Stimulated activated CD4-positive, alpha-beta T cell treated with anti-CD3 and anti-CD28 coated beads, Interleukin-15, amount 100 ng/mL, for 1 hour (primary cell): ENCODE measurements at places on chromosomes 4 and X.

GRCh38 chr4:76078033-76078613 lies 3.6 kb downstream of the ART3 start:
- no peak for DNase-seq

DNA sequence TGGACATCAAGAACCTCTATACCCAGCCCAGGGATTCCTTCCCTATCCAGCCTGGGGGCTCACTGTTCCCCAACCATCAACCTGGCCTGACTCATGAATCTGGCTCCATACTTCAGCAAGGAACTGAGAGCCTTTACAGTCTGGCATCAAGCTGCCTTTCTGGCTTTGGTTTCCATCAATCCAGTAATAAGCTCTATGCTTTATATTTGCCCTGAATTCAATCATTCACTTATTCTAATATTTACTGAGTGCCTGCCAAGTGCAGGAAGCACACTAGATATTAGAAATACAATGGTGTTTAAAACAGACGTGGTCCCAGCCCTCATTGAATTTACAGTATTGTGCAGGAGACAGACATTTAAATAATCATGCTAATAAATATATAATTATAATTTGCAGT lies 114.8 kb upstream of the PLAC1 start:
- DNase-seq = no peak

DNA sequence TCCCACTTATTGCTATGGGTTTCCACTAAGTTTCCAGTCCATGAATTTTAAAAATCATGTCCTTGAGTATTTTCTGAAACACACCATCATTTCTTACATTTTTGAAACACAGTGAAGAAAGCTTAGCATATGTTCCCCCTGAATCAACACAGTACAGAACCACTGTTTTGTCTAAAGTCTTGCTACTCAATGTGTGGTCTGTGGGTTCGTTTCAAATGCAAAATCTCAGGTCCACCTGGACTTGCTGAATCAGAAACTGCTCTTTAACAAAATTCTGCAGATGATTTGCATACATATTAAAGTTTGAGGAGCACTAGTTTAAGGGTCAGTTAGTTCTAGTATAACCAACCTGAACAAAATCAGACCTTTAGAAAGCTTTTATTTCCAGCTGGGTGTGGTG lies 60.4 kb downstream of the SUPT20HL2 start:
- DNase-seq = no peak

DNA sequence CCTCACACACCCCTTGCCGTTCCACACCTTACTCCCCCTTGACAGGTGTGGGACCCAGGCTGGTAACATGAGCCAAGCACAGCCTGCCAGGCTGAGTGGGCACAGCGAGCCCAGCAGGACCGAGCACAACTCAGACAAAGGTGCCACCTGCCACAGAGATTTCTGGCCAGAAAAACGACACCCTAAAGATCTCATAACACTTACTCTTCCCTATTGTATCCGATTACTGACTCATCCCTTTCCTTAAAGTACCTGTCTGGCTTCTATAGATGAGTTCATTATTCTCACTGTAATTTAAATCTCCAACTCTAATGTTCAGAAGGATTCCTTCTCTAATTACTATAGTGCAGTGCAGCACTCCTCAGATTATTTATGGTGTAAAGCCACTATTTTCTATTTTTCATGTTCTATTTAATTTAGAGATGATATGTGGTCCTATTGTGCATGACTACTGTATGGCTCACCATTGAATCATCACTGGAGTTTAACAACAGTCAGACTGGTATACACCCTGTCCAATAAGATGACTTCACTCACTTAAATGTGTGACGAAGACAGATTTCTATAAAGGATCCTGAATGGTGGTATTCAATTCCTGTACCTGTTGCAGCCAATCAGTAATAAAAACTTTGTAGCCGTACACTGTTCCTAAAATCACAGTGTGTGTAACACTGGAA lies 7.6 kb upstream of the SYTL5 start:
- DNase-seq = no peak

- DNase-seq = no peak
Measured at GRCh38 chrX:150464001-150464400, 100.9 kb downstream of the MAMLD1 start.

- no peak for DNase-seq
Measured at GRCh38 chrX:108138814-108139702, 47.5 kb downstream of the ATG4A start.

DNA sequence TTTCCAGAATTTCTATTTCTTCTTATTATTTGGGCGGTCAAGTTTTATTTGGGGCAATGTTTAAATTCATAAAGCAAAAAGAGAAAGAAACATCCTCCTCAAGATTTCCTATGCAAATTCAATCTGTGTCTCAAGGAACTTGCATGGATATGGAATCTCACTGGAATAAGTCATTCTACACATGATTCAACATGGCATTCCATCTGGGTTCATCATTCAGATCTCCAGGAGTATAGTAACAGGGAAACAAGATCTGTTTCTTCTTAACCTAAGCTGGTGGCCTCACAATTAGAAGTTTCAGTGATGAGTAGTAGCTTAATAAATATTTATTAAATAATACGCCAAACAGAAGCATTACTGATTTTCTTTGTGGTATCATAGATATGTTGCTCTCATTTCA lies 19.8 kb downstream of the KLHL34 start:
- no peak for DNase-seq

GRCh38 chr4:189050643-189051042 lies 890.0 kb upstream of the FRG1 start:
- no peak for DNase-seq

DNA sequence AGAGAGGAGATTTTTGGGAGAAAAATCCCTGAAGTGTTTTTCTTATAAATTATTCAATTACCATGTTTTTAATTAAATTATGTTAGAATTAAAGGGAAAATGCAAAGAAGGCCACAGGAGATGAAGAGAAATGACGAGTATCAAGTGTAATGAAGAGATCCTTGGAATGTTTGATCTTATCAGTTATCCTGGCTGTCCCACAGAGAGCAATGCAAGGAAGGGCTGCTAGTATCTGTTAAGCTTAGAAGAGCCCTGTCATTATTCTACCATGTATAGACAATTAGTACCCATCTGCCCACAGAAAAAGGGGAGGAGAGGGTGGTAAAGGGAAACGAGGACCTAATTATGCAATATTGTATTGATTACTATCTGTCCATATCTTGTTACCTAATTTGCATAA lies 257.1 kb downstream of the BANK1 start:
- DNase-seq = no peak

- DNase-seq = no peak
Measured at GRCh38 chr4:32697281-32697814, 1977.2 kb downstream of the PCDH7 start.

- DNase-seq = no peak
Measured at GRCh38 chrX:105564501-105564900, 257.8 kb upstream of the NRK start.

DNA sequence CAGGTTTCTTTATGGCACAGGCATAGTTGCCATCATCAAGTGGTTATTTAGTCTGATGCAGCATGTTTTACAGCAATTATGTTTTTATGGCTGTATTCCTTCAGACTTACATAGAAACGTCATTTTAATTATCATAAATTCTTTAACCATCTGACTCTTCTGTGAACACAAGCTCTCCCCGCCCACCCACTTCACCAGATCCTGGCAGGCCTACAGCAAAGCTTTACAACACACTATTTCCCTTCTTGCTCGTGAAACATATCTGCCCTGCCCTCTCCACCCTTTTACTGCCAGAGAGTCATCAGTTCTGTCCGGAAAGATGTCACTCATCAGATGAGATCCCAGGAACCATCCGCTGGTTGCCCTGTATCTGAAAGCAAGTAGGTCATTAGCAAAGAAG lies 120.5 kb downstream of the HS6ST2 start:
- no peak for DNase-seq

DNA sequence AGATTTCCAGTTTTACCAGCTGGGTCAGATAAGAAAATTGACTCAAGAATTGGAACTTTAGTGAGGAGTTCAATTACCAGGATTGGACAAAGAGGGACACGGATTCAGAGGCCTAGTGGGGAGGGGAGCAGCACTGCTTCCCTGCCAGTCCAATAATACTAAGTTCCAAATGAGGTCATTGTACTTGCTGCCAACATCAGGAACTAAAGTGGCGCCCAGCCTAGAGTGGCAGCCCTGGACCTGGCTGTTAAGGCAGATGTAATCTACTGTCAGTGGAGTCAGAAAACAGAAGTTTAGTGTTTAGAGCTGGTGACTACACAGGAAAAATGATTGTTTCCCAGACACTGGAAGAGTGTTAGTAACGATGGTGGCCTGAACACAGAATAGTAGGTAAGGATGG lies 42.7 kb upstream of the RAPGEF2 start:
- DNase-seq = no peak

GRCh38 chrX:153485396-153486080 lies 9.2 kb upstream of the BGN start:
- DNase-seq = no peak

GRCh38 chr4:24475756-24476155 lies 108.6 kb downstream of the DHX15 start:
- DNase-seq = no peak

- no peak for DNase-seq
Measured at GRCh38 chr4:151841107-151841506, 80.3 kb upstream of the GATB start.

GRCh38 chr4:7326693-7327340 lies 107.9 kb downstream of the PSAPL1 start:
- no peak for DNase-seq

DNA sequence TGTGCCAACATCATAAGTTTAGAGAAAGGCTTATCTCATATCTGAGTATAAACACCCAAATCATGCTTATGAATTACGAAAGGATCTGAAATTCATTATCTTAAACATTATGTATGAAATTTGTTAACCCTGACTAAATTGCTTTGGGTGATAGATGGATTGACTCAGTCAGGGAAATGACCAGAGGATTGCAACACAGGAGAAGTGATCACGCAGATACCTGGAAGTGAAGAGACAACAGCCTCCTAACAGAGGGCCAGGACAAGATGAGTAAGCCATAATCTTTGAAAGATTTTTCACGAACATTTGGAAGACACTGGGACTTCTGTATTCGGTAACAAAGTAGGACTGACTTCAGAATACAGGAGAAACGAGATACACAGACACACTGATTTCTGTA lies 363.4 kb downstream of the DMD start:
- no peak for DNase-seq

- DNase-seq = no peak
Measured at GRCh38 chr4:83716874-83717273, 181.0 kb downstream of the GPAT3 start.

- no peak for DNase-seq
Measured at GRCh38 chr4:105236916-105237311, 90.2 kb downstream of the TET2 start.

DNA sequence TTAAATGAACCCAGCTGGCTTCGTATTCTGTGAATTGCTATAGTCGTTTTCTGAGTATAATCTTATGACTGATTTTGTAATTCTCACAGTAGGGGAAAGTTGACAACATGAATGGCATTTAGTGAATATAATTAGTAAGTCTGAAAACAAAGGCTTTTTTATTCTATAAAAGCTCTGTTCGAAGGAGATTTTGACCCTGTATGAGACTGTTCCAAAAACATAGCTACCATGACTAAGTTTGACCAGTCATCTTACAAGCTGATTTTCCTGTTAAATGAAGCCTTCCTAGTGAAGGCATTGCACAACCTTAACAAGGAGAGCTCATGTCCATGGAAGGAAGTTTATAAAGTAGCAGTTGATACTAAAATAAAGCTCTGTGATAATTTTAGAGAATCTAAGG lies 242.3 kb downstream of the RPA4 start:
- no peak for DNase-seq

DNA sequence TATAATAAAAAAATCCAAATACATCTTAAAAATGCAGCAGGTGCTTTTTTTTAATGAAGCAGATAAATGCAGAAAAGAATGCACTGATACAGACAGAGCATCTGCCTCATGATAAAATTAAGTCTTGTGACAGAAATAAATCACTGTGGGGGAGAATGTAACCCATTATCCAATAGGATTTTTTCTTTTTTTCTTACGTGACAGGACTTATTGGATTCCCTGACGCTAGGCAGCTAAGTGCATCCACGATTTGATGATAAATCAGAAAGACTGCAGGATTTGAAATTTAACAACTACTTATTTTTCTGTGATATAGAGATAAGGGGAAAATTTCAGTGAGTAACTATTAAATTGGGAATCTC lies 110.6 kb upstream of the PPARGC1A start:
- no peak for DNase-seq

DNA sequence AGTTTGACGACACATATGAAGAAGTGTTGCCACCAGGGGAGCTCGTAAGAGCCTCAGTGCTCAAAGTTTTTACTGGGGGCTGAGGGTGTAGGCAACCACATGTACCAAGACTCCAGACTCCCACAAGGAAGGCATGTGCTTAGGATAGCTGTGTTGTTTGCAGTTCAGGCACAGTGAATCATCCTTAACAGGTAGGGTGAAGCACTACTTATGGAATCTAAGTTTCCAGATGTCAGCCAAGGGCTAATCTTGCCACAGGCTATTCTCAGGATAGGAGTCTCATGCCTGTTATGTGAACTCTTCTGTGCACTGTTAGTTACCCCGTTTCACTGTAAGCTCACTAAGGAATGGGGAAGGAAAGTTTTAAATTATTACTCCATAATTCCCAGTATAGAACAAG lies 202.6 kb downstream of the TMA16 start:
- DNase-seq = no peak

- no peak for DNase-seq
Measured at GRCh38 chrX:38799995-38800580, 1.2 kb upstream of the MID1IP1 start.

DNA sequence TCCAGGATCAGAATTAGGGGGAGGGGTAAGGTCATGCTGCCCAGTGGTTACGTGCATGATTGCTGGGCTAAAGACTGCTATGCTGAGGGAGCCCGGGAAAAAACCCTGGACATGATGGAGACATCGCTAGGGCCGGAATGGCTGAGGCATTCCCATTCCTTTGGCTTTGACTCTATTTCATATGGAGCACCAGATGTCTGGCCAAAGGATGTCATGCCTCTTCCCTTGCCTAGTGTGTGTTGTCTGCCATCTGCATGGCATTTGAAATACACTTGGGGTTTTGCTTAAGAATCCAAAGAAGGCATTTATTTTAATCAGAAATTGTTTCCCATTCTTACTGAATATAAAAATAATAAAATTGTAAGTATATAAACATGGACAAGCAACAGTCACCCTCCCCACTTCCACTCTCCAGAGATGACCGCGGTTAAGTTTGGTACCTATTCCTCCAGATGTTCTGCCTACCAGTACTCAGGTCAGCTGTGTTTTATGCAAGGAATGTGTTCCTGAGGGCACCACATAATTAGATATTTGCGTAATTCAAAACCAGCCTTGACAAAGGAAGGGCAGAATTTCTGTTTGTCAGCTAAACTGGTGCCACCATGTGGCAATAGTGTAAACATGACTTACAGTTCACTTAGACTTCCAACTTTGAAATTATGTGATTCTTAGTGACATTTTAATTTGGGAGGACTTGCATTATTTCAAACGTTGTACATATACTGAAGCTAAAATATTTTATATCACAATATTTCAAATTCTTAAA lies 105.9 kb downstream of the CT47B1 start:
- DNase-seq = no peak

- no peak for DNase-seq
Measured at GRCh38 chrX:17412692-17413091, 37.7 kb downstream of the NHS start.
